ENCODE measurements at places on chromosomes 3 and 15. TPM values are rescaled to one million over a fixed set of nuclear protein-coding genes. Genes with fewer than 3 reads are reported as not detected.

DNA sequence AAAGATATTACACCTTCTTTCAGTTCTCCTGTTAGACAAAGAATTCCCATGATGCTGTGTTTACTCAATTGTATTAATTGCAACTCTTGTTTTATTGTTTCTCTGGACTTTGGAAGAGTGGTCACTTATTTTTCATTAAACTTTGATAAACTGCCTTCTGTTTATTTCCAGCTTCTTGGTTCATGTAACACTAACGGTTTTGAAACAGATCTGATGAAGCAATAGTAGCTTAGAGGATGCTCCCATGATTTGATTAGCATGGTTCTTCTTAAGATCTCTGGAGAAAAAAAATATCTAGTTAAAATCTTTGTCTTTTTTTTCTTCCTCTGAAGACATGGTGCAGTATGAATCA is 90.1 kb downstream of the FNDC3B start:
- H3K36me3 ChIP-seq, result no peaks in the 10 kb centered on the region
- no peak overlapping the region for H3K4me3 ChIP-seq
- peak overlapping the region; percentile 84 for H3K27ac ChIP-seq
- peaks cover 84% of the 10 kb centered on the region for H3K4me1 ChIP-seq
- DNase-seq, result no peak
- no peaks in the 10 kb centered on the region for H3K27me3 ChIP-seq

DNA sequence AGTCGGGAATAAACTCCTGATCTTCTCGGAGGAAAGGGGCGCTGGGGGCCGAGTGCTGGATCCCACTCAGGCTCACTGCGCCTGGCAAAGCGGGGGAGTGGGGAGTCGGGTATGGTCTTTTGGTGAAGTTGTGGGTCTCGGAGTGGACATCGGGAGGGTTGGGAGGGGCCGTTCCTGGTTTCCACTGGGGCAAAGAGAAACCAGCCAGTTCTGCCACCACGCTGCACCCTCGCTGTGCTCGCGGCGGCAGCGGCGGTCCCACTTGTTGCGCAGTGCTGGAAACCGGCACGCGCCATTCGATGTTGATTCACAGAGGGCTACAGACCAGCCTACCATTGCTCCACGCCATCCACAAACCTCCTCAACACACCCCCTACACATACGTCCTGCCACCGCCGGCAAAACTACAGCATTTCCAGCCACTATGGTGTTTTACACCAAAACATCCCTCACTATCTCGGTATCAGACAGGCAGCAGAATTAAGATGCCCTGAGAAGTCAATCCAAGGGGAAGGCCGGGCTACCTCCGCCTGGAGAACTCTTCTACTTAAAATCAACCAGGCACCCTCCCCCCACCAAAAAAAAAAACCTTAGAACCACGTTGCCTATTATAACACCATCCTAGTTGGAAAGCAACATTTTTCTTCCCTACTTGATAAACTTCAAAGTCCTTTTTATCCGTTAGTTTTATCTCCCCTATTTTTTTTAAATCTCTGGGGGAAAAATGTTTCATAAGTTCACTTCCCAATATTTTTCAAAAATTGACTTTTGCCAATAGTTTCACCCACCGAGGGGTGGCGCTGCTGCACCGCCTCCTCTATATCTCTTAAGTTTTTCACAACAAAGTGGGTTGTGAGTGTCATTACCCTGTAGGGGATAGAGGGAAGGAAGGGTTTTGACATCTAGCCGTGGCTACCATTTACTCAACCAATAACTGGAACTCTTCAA is 3.6 kb downstream of the BCL6 start:
- H3K4me1 ChIP-seq, result peaks cover 50% of the 10 kb centered on the region
- DNase-seq, result peak; percentile 91

TRIM59 gene
- 4.2 TPM for total RNA-seq

PAK2 gene
- total RNA-seq, result 76.0 TPM

TLR9 gene
- total RNA-seq, result not detected

DNA sequence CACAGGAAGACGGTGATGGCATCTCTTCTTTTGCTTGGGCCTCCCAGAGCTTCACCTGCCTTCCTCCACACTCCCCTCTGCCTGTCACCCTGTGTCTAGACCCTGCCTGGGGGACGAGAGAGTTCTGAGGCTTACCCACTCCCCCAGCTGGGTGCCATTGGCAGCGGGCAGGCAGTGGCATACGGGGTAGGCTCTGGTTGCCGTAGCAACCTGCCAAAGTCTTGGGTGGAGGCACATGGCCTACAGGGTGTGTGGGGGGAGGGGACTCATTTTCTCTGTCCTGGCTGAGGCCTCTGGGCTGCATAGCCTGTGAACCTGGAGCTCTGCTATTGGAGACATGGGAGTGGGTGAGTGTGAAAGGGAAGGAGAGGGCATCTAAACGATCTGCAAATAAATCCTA is 4.4 kb downstream of the INSYN1 start:
- no peak overlapping the region for H3K27ac ChIP-seq
- H3K4me1 ChIP-seq, result peaks cover 26% of the 10 kb centered on the region
- no peak overlapping the region for H3K4me3 ChIP-seq
- H3K36me3 ChIP-seq, result no peaks in the 10 kb centered on the region

DNA sequence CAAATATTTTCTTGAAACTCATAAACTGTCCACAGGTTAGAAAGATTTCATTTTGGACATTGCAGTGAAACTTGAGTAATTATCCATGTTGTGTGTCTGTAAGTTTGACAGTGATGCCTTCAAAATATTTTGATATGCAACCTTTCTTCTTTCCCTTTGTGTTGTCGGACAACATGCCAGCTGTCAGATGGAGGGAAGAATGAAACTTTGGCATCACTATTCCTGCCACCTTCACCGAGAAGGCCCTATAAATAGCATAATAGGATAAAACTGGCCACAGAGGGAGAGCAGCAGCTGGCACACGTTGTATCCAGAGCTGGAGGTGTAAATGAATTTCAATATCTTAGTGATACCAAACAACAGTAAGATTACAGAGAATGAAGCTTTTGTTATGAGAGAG is 436.7 kb upstream of the CFAP20DC start:
- no peak overlapping the region for H3K27ac ChIP-seq
- DNase-seq, result no peak
- no peaks in the 10 kb centered on the region for H3K4me1 ChIP-seq
- no peaks in the 10 kb centered on the region for H3K27me3 ChIP-seq
- H3K4me3 ChIP-seq, result no peak overlapping the region

DNA sequence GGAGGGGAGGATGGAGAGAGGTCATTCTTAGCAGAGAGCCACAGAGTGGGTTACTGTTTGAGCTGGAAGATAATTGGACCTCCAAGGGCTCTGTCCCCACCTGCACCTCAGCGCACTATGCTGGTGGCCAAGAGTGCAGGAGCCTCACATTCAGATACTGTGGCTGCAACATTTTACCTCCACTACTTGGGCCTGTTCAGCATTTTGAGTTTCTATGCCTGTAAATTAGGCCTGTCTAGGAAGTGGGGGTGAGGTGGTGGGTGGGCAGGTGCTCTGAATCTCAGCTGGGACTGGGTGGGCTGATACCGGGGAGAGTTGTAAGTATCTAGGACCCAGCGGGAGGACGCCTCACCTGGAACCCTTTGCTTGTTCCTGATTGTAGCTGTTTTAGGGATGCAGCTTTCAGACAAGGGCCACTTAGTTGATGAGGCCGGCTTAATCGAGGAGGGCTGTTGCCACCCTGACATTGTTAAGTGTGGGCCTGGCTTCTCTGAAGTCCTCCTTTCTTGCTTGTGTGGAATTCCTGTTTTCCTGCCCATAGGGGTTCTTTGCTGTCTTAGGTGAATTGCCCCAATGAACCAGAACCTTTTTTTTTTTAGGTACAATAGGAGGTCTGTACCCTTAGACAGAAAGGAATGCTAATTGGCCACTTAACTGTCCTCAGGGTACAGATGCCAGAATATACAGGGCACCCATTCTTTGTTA is 83.8 kb downstream of the SMAD3 start:
- H3K4me1 ChIP-seq, result peaks cover 66% of the 10 kb centered on the region
- H3K27ac ChIP-seq, result peak overlapping the region; percentile 70
- H3K4me3 ChIP-seq, result no peak overlapping the region

DNA sequence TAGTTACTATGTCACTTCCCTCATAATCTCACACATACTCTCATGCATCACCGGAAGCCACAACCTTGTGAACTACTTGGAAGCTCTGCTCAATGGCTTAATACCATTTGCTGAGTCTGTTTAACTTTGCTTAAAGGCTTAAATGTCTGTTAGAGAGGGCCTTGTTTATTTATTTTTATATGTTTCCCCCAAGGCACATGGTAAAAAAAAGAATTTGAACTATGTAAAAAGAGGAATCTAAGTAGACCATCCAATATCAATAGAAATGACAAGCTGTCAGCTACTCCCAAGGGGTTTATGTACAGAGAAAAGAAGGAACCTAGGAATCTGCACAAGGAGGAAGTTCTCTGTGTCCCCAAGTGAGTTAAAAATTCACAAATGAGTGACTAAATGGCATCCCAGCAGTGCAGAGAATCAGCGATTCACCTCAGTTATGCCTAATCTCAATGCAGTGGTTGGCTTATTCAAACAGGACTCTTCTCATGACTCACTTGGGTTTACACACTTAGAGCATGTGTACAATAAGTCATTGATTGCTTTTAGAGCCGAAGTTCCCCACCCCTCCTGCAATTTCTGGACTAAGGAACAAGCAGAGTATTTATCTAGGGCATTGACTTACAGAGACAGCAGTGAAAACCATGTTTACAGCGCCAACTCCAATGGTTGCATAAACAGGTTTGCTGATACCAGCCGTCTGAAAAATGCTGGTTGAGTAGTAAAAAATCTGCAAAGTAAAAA is 24.4 kb downstream of the SLC2A2 start:
- H3K4me1 ChIP-seq, result no peaks in the 10 kb centered on the region
- DNase-seq, result no peak
- H3K4me3 ChIP-seq, result no peak overlapping the region
- H3K36me3 ChIP-seq, result no peaks in the 10 kb centered on the region
- no peak overlapping the region for H3K27ac ChIP-seq

GRCh38 chr3:43180027-43180426 is 74.1 kb upstream of the POMGNT2 start:
- no peak overlapping the region for H3K4me3 ChIP-seq
- peak; percentile 56 for DNase-seq
- H3K36me3 ChIP-seq, result no peaks in the 10 kb centered on the region
- no peaks in the 10 kb centered on the region for H3K27me3 ChIP-seq
- H3K27ac ChIP-seq, result peak overlapping the region; percentile 76

GRCh38 chr15:41493205-41493901 is at the start of gene ITPKA:
ITPKA (plus strand) TSS chr15:41493874; CDS start chr15:41493928, 54 bp downstream.
- peaks cover 26% of the 10 kb centered on the region for H3K27me3 ChIP-seq
- H3K4me3 ChIP-seq, result peak within 1 kb of the TSS; percentile 78
- H3K36me3 ChIP-seq, result no peaks in the 10 kb centered on the region
- peak; percentile 95 for DNase-seq
- H3K4me1 ChIP-seq, result peaks cover 35% of the 10 kb centered on the region

DNA sequence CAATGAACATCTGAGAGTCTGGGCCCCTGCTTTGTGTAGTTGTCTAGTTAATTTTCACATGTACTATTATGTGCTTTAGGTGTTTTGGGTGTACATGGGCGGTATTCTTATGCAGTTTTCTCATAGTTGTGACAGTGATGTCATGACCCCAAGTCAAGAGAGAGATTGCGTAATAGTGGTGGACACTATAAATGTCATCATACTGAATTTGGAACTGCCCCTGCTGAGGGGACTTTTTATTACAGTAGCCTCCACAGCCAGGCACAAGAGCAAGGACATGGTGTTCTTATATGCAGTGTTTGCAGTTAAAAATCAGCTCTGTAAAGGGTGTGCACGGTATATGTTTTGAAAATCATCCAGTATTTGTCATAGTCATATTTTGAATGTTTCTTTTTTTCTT is 29.5 kb downstream of the ABHD2 start:
- peaks cover 39% of the 10 kb centered on the region for H3K4me1 ChIP-seq
- H3K27ac ChIP-seq, result peak overlapping the region; percentile 76
- H3K27me3 ChIP-seq, result no peaks in the 10 kb centered on the region
- H3K4me3 ChIP-seq, result no peak overlapping the region
- peaks cover 29% of the 10 kb centered on the region for H3K36me3 ChIP-seq

- DNase-seq, result no peak
- H3K4me3 ChIP-seq, result no peak overlapping the region
- H3K4me1 ChIP-seq, result no peaks in the 10 kb centered on the region
- no peak overlapping the region for H3K27ac ChIP-seq
- H3K27me3 ChIP-seq, result no peaks in the 10 kb centered on the region
These were observed 73.9 kb upstream of the CHRNB4 start for GRCh38 chr15:78714890-78715289.

GRCh38 chr3:52069855-52070254 is 13.5 kb upstream of the DUSP7 start:
- H3K27me3 ChIP-seq, result no peaks in the 10 kb centered on the region
- H3K36me3 ChIP-seq, result no peaks in the 10 kb centered on the region
- no peak overlapping the region for H3K4me3 ChIP-seq
- no peak for DNase-seq
- peaks cover 30% of the 10 kb centered on the region for H3K4me1 ChIP-seq

DNA sequence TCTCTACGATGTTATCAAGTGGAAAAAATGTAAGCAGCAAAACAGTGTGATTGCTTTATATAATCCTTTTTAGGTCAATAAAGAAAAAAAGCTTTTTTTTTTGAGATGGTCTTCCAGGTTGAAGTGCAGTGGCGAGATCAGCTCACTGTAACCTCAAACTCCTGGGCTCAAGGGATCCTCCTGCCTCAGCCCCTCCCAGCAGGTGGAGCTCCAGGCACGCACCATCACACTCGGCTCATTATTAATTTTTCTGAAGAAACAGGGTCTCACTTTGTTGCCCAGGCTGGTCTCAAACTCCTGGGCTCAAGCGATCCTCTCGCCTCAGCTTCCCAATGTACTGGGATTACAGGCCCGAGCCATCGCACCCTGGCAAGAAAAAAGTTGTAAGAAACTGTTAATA is 17.3 kb downstream of the RNF168 start:
- no peaks in the 10 kb centered on the region for H3K27me3 ChIP-seq
- no peak overlapping the region for H3K4me3 ChIP-seq
- no peak for DNase-seq
- H3K36me3 ChIP-seq, result peaks cover 28% of the 10 kb centered on the region
- H3K27ac ChIP-seq, result no peak overlapping the region

FOXL2 gene
- total RNA-seq, result 0.07 TPM

- H3K4me3 ChIP-seq, result peak overlapping the region; percentile 79
- peaks cover 31% of the 10 kb centered on the region for H3K4me1 ChIP-seq
- peak overlapping the region; percentile 99 for H3K27ac ChIP-seq
- no peaks in the 10 kb centered on the region for H3K36me3 ChIP-seq
These were observed 1.9 kb downstream of the TBL1XR1 start for GRCh38 chr3:177195242-177195991.

NMNAT3 gene
- total RNA-seq, result 6.9 TPM

- H3K4me1 ChIP-seq, result peaks cover 9% of the 10 kb centered on the region
- no peak overlapping the region for H3K4me3 ChIP-seq
- no peaks in the 10 kb centered on the region for H3K36me3 ChIP-seq
- DNase-seq, result no peak
- H3K27ac ChIP-seq, result no peak overlapping the region
These were observed 107.5 kb upstream of the GALNT15 start for GRCh38 chr3:16066975-16067374.

- H3K36me3 ChIP-seq, result no peaks in the 10 kb centered on the region
- no peak overlapping the region for H3K27ac ChIP-seq
These were observed 5.2 kb downstream of the C3orf49 start for GRCh38 chr3:63824309-63824708.

DNA sequence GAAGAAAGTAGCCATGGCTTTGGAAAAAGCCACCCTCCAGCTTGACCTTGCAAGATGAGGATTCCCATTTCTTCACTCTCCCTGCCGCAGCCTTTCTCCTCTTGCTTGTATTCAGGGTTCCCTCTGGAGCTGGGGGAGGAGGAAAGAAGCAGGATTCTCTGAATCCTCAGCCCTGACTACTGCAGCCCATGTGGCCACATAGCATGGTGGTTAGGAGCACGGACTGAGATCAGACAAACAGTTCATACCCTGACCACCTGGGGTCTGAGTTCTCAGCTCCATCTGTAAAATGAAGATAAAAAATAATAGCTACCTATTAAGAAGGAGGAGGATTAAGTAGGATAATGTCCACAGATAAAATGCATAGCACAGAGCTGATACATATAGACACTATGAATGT is 72.3 kb downstream of the NMD3 start:
- no peak overlapping the region for H3K27ac ChIP-seq
- no peak for DNase-seq
- no peaks in the 10 kb centered on the region for H3K27me3 ChIP-seq
- no peak overlapping the region for H3K4me3 ChIP-seq
- no peaks in the 10 kb centered on the region for H3K4me1 ChIP-seq

MOBP gene
- total RNA-seq, result not detected

All from upper lobe of left lung (tissue), 6 donors.